NCI-H1092 treated with DMSO at 0.1 percent for 48 hours (cell line): ENCODE measurements at places on chromosomes 12 and 14.

DNA sequence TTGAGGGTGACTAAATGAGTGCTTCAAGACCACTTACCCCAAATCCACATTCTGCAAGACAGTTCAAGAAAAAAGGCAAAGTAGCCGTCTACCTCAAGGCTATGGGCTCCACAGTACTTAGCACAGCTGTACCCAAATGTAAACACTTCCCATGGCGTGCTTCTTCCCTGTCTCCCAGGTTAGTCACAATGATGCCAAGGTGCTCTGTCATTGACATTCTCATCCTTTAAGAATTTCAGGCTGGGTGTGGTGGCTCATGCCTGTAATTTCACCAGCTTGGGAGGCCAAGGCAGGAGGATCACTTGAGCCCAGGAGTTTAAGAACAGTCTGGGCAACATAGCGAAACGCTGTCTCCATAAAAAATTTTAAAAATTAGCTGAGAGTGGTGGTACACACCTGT lies 51.2 kb upstream of the CERS5 start:
- DNase-seq: no peak

- DNase-seq: no peak
Measured at GRCh38 chr14:105119408-105120025, 49.1 kb downstream of the JAG2 start.

DNA sequence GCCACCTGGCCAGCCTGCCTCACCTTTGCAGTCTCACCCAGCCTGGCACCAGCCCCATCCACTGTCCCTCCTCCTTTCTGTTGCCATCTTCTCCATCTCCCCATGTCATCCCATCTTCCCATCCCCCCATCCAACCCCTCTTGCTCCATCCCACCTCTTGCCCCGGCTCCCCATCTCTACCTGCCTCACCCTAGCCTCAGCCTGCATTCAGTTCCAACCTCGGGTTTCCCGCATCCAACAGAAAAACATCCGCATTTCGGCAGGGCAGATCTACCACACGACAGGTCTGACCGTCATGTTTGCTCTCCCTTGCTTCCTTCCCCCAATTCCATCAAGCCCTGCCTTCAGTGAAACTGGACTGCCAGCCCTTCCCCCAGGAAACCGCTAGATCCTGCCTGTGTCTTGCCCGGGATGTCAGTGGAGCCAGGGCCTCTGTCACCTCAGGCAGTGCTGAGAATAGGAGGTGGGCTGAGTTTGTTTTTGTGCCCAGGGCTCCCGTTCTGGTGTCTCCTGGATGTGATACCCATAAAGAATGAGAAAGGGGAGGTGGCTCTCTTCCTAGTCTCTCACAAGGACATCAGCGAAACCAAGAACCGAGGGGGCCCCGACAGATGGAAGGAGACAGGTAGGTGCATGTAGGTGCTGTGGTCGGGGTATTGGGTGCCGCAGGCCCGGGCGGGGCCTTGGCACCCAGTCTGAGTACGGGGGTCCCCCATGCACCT lies 2.5 kb downstream of the KCNH3 start:
- no peak for DNase-seq

DNA sequence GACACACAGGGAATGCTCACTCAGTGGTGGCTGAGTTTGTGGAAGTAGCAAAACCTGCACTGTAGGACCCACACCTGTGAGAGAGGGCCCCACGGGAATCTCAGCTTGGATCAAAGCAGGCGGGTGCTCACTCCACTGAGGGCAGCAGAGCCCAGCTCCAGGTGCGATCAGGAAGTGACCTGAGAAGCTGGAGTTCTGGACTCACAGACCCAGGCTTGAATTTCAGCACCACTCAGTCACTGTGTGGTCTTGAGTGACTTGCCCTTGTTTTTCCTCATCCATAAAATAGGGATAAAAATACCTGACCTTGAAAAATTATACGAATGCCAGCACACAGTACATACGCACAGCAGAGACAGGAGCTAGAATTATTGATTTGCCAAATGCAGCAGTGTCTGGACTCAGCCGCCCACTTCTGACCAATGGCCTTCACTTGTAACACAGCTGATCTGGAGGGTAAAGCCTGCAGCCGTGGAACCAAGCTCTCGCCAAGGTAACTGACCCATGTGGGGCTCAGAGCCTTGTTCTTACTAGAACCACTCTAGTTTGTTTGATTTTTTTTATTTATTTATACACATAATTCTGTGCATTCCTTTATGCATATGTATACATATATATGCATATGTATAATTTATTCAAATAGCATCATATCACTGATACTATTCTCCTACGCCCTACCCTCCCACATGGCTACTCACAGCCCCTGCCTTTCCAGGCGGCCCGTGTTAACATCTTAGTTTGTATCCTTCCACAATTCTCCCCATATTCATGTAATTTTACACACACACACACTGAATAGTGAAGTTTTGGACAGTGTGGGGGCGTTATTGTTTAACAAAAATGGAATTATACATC lies 53.9 kb downstream of the DPF3 start:
- DNase-seq: no peak

- no peak for DNase-seq
Measured at GRCh38 chr12:80470403-80470802, 26.4 kb downstream of the PTPRQ start.

DNA sequence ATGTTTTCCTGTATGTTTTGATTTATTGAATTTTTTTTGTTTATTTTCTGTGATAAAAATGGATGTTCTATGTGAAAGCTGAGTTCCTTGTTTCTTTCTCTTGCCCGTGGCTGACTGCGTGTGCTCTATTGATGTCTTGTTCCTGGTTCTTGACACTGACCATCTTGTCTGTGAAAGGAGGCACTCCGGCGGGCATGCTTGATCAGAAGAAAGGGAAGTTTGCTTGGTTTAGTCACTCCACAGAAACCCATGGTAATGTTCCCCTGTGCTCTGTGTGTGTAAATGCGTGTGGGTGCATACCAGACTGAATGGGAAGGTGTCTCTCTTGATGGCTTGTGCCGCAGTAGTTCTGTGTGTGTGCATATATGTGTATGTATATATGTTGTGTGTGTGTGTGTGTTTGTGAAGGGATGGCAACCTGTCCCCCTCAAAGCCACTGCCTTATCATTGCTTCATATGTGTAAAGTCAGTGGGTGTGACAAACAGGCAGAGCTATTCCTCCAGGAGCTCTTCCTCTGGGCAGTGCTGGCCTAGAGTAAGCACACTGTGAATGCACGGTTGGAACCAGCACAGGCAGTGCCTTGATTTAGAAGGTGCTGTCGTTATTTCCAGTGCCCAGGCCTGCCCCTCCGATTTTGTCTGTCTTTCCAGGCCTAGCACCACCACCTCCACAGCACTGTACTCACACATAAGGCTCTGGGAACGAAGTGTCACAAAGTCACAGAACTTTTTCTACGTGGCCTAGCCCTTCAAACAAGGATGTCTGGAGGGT lies 247.3 kb upstream of the FKBP4 start:
- no peak for DNase-seq

GRCh38 chr14:51719955-51720354 lies 68.2 kb downstream of the FRMD6 start:
- no peak for DNase-seq

DNA sequence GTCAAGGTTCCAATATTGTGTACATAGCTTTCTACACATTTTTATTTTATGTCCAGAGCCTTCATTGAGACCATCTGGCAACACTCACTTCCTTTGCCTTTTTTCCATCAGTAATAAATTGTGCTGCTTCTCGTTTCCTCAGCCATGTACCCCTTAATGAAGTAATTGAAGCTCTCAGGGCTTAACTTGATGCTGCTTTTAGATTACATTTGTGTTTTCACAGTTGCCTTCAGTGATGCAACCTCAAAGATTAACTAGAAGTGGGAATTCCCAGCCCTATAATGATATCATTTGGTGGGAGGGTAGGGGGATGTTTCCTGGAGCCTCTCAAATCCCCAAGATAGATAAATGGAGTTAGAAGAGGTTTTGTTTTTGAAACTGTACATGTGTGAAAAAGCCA lies 80.2 kb upstream of the KRR1 start:
- DNase-seq: peak; percentile 53

DNA sequence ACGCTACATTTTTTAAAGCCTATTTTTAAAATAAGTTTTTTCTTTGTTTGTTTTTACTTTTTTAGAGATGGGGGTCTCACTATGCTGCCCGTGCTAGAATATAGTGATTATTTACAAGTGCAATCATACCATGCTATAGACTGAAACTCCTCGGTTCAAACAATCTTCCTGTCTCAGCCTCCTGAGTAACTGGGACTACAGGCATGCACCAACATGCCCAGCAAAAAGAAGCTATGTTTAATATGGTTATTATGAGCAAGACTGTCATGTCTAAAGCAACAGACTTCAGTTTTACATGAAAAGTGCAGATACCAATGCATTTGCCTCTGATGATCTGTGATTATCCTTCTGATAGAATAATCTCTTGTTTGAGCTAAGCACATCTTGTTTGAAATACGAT lies 45.6 kb upstream of the SGPP1 start:
- DNase-seq: no peak

DNA sequence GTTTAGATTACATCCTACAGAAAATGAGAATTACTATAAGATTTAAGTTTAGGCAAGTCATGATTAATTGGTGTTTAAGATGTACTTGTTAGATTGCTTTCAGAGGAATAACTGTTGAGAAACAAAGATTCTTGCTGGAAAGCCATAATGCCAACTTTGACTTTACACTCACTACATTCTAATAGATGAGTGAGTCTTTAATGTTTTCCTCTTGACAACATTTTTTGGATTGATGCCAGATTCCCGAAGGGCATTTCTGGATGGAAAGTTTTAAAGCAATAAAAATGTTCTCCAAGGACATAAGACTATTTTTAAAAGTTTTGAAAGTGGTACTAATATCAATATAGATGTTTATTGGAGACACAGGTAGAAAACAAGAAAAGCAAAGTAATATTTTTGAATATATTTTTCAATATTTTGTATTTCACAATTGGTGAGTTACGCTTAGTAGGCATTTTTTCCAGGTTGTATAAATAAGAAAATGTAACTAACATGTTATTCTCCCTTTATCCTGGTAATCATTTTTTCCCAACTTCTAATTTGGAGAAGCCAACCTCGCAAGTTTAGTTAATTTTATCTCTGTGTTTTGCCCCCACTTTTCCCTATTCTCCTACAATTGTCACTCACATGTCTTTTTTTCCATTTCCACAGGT lies 307.3 kb downstream of the CEP128 start:
- DNase-seq: no peak

DNA sequence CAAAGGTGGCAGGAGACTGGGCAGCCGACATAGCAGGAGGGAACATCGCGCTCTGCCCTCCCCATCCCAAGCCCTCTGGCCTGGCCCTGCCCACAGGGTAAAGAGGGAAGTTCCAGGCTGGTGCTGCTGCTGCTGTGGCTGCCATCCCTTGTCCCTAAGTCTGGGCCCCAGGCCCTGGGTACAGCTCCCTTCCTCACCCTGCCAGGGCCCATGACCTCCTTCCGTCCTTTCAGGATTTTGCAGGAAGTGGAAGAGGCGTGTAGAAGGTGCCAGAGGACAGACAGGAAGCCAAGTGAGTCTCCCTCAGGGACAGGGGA lies 14.7 kb upstream of the NCOR2 start:
- no peak for DNase-seq

- no peak for DNase-seq
Measured at GRCh38 chr14:50388256-50388931, 8.3 kb downstream of the CDKL1 start.

GRCh38 chr12:111819191-111820158 lies 22.6 kb upstream of the MAPKAPK5 start:
- DNase-seq: peak; percentile 51

- DNase-seq: no peak
Measured at GRCh38 chr14:75059642-75060041, 4.2 kb downstream of the ACYP1 start.

- no peak for DNase-seq
Measured at GRCh38 chr14:26216786-26217185, 381.0 kb downstream of the NOVA1 start.

- DNase-seq: no peak
Measured at GRCh38 chr14:102283631-102284129, 21.3 kb downstream of the MOK start.

GRCh38 chr14:102872020-102872419 lies 50.4 kb upstream of the AMN start:
- DNase-seq: no peak

DNA sequence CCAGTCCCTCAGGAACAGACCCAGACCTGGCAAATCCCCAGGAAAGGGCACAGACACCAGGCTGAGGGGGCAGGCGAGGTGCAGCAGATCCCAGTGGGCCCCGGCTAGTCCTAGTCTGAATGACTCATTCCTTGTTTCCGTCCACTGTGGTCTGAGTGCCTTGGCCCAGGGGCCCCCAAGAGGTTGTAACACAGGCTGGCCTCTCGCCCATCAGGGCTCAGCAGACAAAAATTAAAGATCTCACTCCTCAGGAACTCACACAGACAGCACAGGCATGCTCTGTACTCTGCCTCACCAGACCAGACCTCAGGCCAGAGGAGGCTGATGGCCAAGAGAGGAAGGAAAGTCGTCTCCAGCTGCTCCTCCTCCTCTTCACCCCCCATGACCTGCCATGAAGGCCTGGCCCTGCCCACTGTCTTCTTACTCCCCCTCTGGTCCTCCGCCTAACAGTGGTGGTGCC lies 7.7 kb upstream of the LTBP2 start:
- no peak for DNase-seq

DNA sequence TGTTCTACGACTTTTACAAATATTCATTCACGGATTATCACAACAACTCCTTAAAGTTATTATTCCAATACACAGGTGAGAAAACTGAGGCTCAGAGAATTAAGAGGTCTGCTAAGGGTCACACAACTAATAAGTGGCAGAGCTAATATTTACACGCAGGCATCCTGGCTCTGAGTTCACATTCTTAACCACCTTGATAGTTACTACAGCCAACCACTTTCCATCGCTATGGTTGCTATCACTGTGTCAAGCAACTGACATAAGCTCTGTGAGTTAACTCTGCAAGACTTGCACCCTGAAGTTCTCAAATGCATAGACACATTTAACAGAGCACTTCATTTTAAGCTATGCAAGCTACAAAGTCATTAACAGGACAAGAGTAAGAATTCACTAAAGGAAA lies 3.7 kb downstream of the GLT8D2 start:
- no peak for DNase-seq

- DNase-seq: no peak
Measured at GRCh38 chr14:72558721-72559120, 335.2 kb downstream of the DPF3 start.

DNA sequence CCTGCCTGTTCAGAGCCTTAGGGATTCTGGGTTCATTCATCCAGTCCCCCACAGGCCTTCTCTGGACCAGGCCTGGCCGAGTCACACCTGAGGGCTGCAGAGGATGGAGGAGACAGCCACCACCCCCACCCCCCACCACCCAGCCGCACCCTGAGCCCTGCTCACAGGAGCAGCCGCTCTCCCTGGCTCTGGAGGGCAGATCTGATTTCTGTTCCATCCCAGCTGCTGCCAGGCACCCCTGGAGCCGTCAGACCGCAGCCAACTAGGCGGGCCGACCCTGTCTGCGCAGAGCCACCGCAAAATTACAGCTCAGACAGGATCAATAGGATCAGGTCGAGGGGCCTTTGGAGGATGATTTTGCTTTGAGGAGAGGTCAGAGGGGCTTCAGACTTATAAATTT lies 154.6 kb upstream of the MYL2 start:
- no peak for DNase-seq
